ENCODE measurements at places on chromosomes 16 and 17.

- DNase-seq, result peak; percentile 53
Measured at GRCh38 chr17:51044976-51045375, 75.7 kb downstream of the SPAG9 start.

DNA sequence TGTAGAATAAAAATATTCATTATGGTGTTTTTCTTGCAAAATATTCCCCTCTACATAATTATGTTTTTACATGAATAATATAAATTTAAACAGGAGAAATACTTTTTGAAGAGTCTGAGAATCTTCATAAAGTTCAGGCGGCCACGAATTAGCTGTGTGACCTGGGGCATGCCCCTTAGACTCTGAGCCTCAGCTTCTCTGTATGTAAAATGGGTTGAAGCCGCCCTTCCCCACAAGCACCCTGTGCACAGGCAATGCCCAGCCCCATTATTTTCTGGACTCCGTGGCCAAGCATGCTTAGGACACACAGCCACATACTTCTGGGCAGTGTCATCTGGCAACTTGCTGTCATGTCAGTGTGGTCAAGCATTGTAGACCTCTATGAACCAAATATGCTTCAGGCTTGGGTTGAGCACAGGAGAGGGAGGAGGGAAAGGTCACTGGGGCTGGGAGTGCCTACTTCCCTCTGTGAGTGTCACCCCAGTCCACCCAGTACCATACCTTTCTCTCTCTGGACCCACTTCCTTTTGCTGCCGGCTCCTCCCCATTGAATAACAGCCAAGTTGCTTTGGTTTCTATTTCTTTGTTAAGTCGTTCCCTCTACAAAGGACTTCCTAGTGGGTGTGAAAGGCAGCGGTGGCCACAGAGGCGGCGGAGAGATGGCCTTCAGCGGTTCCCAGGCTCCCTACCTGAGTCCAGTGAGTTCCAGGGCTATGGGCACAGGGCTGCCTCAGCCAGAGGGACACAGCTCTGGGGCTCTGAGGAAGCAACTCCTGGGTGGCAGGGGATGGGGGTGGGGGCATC, at the start of gene LGALS9:
Gene LGALS9, plus strand, starts transcription at position 582 of the 804 bp plus-strand sequence. Its CDS starts 78 bp downstream, at position 660.
- DNase-seq, result peak; percentile 55

GRCh38 chr16:86899757-86900156, 321.4 kb downstream of the FOXL1 start:
- peak; percentile 13 for DNase-seq

DNA sequence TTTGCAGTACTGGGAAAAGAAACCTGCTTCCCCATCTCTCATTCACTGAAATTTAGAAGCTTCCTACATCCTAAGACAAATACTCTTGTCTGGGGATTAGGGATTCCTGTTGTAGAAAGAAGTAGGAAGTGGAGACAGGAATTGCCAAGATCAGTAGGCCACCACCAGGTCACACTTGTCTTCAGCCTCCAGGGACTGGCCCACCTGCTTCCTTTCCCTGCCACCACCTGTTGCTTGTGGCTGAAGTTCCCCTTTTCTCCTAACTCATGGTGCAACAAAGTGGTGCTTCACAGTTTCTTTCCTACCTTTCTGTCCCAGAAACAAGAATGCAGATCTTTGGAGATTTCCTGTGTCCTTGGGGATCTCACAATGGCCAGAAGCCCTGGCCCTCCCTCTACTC, 82.4 kb downstream of the WNT3 start:
- no peak for DNase-seq

- no peak for DNase-seq
Measured at GRCh38 chr16:81755915-81756614, 23.0 kb upstream of the PLCG2 start.

GRCh38 chr17:47889734-47890529, 6.1 kb upstream of the SP2 start:
- peak; percentile 90 for DNase-seq

- DNase-seq, result no peak
Measured at GRCh38 chr17:75472119-75472518, 15.7 kb downstream of the TMEM94 start.

- DNase-seq, result no peak
Measured at GRCh38 chr17:79544142-79544914, 66.5 kb downstream of the RBFOX3 start.

GRCh38 chr17:69711541-69711940, 297.0 kb downstream of the MAP2K6 start:
- peak; percentile 13 for DNase-seq

- DNase-seq, result no peak
Measured at GRCh38 chr17:32523827-32524552, 37.2 kb downstream of the CDK5R1 start.

DNA sequence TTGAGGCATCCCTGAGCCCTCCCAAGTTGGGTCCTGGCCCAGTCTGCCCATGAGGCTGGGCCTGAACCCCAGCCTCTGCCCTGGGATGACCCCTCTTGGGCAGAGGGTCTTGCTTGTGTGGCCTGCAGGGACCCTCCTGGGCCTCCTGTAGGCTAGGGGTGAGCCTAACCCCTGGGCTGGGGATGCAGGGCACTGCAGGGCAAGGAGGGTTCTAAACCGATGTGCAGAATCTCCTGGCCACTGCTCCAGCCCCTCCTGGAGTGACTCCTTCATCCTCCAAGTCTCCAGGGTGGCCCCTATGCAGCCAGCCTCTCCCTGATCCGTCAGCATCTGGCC, 37.5 kb downstream of the LGALS9 start:
- DNase-seq, result no peak

- DNase-seq, result no peak
Measured at GRCh38 chr17:5583426-5584382, 605 bp downstream of the NLRP1 start.

DNA sequence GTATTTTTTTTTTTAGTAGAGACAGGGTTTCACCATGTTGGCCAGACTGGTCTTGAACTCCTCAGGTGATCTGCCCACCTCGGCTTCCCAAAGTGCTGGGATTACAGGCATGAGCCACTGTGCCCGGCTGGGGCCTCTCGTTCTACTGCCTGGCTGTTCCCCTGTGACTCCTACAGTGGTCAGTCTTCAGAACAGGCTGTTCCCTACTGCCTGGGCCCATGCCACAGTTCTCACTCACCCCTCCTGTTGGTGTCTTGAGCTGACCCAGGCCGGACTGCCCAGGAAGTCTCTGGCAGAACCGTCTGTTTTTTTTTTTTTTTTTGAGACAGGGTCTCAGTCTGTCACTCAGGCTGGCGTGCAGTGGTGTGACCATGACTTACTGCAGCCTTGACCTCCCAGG, 3.3 kb downstream of the CDK3 start:
- no peak for DNase-seq

DNA sequence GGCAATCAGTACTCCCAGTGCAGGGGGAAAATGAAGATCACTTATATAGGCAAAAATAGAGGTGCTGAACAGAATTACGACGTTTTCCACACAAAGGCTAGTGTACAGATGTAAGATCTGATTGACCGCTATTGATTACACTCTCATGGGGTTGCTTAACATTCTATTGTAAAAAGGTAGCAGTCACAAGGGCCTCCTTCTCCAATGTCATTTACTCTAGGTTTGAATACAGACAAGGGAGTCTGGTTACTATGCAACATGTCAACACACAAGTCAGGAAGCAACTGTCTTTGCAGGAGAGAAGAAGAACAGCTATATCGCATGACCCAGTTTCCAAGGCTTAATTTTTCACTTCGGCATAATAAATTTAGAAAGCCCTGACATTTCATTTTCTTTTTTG, 7.9 kb downstream of the KRT37 start:
- DNase-seq, result no peak

DNA sequence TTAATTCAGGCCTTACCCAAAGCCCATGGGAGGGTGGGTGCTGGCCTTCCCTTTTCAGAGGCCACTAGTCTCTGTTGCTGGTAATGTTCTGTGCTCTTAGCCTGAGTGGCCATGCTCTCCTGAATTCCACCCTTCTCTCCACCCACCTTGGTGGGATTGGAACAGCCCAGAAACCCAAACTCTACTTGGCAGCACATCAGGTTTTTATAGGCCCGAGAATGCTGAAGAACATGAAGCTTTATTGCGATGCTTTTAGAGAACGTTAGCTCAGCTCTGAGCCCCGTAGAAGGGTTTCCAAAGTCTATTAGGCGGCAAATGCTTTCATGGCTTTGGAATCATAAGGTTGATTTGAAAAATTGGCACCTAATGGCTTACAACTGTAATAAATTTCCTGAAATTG, 209.3 kb downstream of the MSI2 start:
- DNase-seq, result peak; percentile 72

GRCh38 chr17:52064791-52065211, 93.7 kb downstream of the CA10 start:
- DNase-seq, result peak; percentile 7

GRCh38 chr17:78300962-78301820, 58.7 kb downstream of the SOCS3 start:
- DNase-seq, result no peak

GRCh38 chr17:79073016-79073705, 1.5 kb upstream of the ENGASE start:
- no peak for DNase-seq

GRCh38 chr17:2905269-2905668, 109.0 kb downstream of the RAP1GAP2 start:
- DNase-seq, result no peak

- DNase-seq, result peak; percentile 80
Measured at GRCh38 chr17:6027342-6028024, 42.7 kb upstream of the WSCD1 start.

DNA sequence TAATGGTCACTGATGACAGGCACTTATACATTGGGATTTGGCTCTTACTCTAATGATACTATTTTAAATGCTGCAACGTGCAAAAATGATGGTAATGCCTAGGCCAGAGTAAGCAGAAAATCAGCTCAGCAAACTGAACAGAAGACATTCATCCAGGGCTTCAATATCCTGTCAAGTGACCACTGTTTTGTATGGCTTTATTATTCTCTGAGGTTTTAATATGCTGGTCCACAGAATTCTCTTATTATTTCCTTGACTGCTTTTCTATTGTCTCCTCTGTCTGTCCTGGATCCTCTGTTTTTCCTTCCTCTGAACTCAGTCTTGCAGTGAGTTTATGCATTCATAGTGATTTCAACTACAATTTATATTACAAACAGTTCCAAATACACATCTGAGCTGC, 90.8 kb upstream of the PMFBP1 start:
- DNase-seq, result no peak

GRCh38 chr17:81920612-81921536, 2.9 kb upstream of the SIRT7 start:
- DNase-seq, result no peak

DNA sequence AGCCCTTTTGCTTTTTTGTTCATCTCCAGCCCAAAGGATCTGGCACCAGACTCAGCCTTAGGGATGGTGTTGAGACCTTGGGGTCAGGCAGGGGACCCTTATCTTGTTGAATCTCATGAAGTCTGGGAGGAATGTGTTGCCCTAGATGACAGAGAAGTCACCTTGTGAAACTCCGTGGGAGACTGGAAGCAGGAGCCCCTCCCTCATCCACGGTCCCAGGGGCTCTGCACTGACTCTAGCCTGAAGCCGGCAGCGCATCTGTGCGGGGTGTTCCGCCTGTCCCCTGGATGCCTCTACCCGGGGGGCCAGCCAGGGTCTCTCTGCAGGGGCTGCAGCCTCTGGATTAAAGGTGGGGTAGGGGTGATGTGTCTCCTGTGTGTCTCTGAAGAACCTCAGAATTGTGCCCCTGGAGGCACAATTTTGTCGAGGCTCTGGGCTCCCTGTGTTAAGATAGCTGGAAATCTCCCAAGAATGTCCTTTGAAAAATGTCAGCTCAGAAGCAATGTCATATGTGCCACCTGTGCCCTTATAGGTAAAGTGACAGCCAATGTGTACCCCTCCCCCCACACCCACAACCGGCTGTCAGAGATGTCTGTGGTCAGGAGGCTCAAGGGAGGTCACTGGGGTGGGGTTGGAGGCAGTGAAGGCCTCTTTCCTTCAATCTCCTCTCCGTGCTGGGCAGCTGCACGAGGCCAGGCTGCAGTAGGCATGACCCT, 32.1 kb upstream of the CDC42EP4 start:
- peak; percentile 33 for DNase-seq

- DNase-seq, result no peak
Measured at GRCh38 chr17:73954951-73955350, 248.5 kb upstream of the RPL38 start.

GRCh38 chr16:24418733-24419132, 120.6 kb upstream of the RBBP6 start:
- DNase-seq, result no peak

DNA sequence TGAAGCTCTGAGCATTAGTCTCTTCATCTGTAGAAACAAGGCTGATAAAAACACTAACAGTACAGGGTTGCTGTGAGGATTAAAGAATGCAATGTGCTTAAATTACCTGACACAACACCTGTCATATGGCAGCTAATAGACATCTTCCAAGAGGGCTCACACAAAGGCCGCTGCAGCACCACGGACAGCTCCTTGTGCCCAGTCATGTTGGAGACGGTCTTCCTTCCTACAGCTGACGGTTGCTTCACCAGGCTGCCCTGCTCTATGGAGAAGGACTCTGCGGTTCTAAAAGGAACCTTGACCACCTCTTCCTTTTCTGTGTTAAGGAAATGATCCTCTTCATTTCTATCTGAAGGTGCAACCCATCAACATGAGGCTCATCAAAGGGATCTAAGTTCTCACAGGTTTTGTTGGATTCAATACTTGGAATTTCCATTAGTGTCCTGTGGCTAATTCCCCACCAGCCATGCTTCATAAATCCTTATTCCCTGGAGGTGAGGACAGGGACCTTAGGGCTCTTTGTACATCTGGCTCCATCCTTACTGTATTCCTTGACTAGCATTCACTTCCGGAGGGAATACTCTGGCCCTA, 138.9 kb upstream of the CES5A start:
- DNase-seq, result peak; percentile 58

Measured in astrocyte of the hippocampus (primary cell).